Stimulated activated CD4-positive, alpha-beta T cell treated with anti-CD3 and anti-CD28 coated beads, Interleukin-15, amount 100 ng/mL, for 1 hour (primary cell): ENCODE measurements at places on chromosomes 11 and 22.

- no peak for DNase-seq
Measured at GRCh38 chr11:111063726-111064517, 181.6 kb upstream of the POU2AF2 start.

- DNase-seq, result no peak
Measured at GRCh38 chr11:64879244-64879900, 951 bp upstream of the EHD1 start.

GRCh38 chr22:40922484-40923303 lies 28.5 kb upstream of the RBX1 start:
- no peak for DNase-seq

DNA sequence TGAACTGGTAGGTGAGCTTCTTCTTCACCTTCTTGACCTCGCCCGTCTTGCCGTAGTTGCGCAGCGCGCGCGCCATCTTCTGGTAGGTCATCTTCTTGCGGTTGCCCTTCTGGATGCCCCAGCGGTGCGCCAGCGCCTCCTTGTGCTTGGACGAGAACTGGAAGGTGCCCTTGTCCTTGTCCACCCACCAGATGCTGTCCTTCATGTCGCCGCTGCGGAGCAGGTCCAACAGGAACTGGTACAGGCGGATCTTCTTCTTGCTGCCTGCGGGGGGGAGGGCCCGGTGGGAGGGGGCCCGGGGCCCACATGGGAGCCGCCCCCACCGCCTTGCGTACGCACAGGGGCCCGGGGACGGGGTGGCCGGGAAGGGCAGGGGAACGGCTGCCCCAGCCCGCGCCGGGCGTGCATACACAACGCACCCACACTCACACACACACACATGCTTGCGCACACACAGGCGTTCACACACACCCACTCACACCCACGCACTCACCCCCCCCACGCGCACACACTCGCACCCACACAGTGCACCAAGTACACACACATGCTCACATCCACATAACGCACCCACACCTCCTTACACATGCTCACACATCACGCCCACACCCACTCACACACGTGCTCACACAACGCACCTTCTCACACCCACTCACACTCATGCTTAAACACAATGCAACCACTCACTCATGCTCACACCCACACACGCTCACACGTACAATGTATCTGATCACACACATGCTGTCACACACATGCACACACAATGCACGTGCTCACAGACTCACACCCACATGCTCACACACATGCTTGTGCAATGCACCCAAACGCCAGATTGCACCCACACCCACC lies 3.0 kb upstream of the MYBPC3 start:
- no peak for DNase-seq

DNA sequence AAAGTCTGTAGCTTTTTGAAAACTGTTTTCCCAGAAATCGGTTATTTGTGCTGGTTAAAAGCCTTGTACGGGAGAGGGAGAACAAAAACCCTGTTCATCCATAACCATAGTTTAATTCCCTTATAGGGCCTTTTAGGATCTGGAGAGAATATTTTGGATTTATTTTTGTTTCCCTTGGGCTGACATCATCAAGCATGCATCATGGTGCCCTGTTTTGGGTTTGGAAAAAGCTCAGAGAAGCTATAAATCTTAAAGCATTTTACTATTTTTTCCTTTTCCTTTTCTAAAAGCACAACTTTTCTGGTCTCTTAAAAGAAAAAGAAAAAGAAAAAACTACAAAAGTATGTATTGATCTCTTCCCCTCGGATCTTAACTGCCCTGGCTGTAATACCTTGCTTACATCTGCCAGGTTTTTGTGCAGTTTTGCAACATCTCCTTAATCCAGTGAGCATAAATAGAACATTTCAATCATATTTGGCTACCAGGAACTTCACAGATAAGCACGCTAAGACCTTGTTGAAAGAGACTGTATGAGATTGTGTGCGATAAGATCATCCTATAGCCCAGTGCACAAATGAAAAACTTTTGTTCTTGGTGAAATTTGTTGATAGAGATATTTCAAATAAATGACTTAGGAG lies 88.0 kb downstream of the ZBTB16 start:
- no peak for DNase-seq

- DNase-seq, result no peak
Measured at GRCh38 chr22:28348613-28349609, 330.7 kb downstream of the TTC28 start.

DNA sequence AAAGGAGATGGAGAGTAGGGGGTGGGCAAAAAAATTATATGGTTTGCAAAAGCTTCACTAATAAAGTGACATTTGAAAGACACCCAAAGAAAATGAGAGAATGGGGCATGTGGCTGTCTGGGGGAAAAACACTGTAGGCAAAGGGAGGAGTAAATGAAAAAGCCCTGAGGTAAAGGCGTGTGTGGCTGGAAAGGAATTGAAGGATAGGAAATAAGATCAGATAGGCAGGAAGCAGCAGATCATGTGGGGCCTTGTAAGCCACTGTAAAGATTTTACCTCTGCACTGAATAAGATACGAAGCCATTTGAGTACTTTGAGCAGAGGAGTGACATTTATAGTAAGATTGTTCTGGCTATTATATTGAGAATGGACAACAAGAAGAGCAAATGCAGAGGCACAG lies 49.8 kb upstream of the FDX1 start:
- no peak for DNase-seq

- no peak for DNase-seq
Measured at GRCh38 chr11:14445542-14446530, 53.8 kb downstream of the COPB1 start.

- no peak for DNase-seq
Measured at GRCh38 chr11:7046474-7047175, 26.3 kb downstream of the NLRP14 start.
